ENCODE measurements at places on chromosomes 12 and 14.

DNA sequence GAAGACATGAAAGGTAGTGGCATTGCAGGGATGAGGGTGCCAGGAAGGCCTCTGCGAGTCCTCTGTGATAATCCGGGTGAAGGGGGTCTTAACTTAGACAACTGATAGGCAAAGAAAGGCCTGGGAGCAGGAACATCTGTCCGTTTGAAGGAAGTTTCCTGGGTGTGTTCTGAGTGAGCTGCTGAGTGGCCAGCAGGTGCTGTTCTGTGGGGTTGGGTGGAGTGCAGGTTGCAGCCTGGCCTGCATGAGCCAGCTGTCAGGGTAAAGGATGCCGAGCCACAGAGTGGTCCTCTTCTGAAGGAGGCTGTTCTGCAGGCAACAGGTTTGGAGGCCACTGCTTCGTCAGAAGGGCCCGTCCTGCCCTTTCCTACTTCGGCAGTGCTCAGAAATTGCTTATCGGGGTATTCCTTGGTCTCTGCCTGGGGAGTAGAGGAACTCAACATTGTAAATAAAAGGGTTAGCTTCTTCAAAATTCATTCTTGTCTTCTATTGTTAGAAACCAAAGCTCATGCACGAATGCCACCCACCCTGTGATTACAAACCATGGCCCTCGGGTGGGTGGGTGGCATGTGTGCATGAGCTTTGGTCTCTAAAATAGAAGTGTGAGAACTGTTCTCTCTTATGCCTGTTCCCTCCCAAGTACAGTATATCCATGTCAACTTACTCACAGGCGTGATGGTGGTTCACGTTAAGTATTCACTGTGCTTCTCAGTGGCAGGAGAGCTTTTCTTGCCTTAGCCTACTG is 118.9 kb downstream of the CHST11 start:
- DNase-seq, result no peak

- DNase-seq, result no peak
Observed at GRCh38 chr12:58341791-58342190, 400.4 kb downstream of the ATP23 start.

- no peak for DNase-seq
Observed at GRCh38 chr14:33352821-33353220, 414.1 kb downstream of the NPAS3 start.

GRCh38 chr14:90278199-90279175 is 22.1 kb downstream of the PSMC1 start:
- no peak for DNase-seq

DNA sequence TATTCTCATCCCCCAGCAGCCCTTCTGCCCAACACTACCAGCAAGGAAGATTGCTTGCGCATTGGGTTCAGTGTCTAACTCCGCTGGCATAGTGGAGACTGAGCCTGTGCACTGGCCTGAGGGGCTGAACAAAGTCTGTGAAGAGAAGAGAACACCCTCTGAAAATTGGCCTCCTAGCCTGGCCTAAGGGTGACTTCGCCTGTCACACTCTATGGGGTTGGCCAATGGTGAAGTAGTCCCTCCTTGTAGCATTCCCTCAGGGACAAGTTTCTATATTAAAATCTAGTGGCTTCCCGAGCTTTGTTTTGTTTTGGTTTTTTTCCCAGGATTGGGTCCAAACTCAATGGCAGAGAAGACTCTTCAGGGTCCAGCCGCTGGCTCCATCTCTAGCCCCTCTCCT is 49.1 kb upstream of the DAAM1 start:
- DNase-seq, result no peak

- no peak for DNase-seq
Observed at GRCh38 chr12:101957252-101957959, 80.0 kb downstream of the DRAM1 start.

Data from GDM1 (cell line).